Effector memory CD8-positive, alpha-beta T cell (primary cell): ENCODE measurements at places on chromosomes 6 and 20.
A peak's percentile ranks its signal among the peaks of the same experiment; 100 is the strongest.

GRCh38 chr6:31363811-31364210 lies 6.8 kb upstream of the HLA-B start:
- H3K27ac ChIP-seq = no peak overlapping the region
- H3K4me1 ChIP-seq = peaks cover 18% of the 10 kb centered on the region
- H3K36me3 ChIP-seq = peaks cover 3% of the 10 kb centered on the region
- no peak for DNase-seq
- peaks cover 20% of the 10 kb centered on the region for H3K27me3 ChIP-seq
- no peak overlapping the region for H3K4me3 ChIP-seq

- H3K27ac ChIP-seq = no peak overlapping the region
- H3K4me1 ChIP-seq = no peaks in the 10 kb centered on the region
Measured at GRCh38 chr6:154457881-154458284, 52.6 kb downstream of the CNKSR3 start.

DNA sequence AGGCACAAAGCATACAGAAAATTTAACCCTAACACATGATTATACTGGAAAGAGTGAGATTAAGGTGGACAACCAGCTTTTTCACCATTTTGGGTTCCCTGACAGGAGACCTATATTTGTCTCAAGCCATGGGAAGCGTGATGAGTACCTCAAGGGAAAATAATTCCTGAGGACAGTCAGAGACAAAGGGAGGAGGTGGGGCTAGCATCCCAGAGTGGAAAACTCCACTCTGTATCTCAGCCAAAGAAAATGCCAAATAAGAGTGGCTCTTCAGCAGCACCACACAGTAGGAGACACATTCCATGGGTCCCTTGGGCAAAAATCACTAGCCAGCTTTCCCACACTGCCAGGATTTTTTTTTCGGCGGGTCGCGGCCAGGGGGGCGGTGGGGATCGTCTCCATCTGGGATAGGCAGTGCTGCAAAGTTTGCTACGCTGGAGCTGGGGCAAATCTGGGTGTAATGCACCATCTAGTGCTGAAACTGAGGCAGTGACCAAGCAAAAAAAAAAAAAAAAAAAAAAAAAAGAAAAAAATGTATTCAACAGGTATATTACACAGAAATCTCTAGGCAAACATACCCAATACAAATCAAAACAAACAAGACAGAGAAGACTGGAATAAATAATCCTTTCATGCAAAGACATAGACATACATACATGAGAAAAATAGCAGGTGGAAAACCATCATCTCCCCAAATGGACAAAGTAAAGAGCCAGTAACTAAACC lies 77.3 kb upstream of the SLC35F1 start:
- no peak overlapping the region for H3K4me3 ChIP-seq
- no peak overlapping the region for H3K27ac ChIP-seq
- no peaks in the 10 kb centered on the region for H3K4me1 ChIP-seq
- DNase-seq = no peak
- H3K27me3 ChIP-seq = peaks cover 26% of the 10 kb centered on the region

- no peak for DNase-seq
- H3K36me3 ChIP-seq = no peaks in the 10 kb centered on the region
- H3K4me1 ChIP-seq = no peaks in the 10 kb centered on the region
- H3K4me3 ChIP-seq = no peak overlapping the region
Measured at GRCh38 chr20:31829731-31830130, 10.6 kb downstream of the MYLK2 start.

- no peak overlapping the region for H3K27ac ChIP-seq
- no peaks in the 10 kb centered on the region for H3K4me1 ChIP-seq
- H3K4me3 ChIP-seq = no peak overlapping the region
- H3K27me3 ChIP-seq = no peaks in the 10 kb centered on the region
Measured at GRCh38 chr6:56802584-56802983, 152.3 kb upstream of the BEND6 start.

DNA sequence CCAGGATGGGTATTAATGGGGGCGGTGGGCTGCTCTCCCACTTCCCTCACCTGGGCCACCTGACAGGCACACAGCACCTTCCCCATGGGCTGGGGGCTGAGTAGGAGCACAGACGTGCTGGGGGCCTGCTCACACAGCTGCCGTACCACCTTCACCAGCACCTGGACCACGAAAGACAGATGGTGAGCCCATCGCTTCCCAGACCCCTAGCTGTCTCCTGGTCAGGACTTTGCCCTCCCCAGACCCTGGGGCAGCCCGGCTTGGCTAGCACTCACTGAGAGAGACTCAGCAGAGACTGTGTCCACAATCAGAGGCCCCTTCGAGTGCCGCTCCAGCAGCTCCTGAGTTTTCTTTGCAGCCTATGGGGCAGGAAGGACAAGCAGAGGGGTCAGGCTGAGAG lies 12.0 kb downstream of the AARS2 start:
- H3K27ac ChIP-seq = no peak overlapping the region
- peaks cover 13% of the 10 kb centered on the region for H3K4me1 ChIP-seq
- no peak for DNase-seq

DNA sequence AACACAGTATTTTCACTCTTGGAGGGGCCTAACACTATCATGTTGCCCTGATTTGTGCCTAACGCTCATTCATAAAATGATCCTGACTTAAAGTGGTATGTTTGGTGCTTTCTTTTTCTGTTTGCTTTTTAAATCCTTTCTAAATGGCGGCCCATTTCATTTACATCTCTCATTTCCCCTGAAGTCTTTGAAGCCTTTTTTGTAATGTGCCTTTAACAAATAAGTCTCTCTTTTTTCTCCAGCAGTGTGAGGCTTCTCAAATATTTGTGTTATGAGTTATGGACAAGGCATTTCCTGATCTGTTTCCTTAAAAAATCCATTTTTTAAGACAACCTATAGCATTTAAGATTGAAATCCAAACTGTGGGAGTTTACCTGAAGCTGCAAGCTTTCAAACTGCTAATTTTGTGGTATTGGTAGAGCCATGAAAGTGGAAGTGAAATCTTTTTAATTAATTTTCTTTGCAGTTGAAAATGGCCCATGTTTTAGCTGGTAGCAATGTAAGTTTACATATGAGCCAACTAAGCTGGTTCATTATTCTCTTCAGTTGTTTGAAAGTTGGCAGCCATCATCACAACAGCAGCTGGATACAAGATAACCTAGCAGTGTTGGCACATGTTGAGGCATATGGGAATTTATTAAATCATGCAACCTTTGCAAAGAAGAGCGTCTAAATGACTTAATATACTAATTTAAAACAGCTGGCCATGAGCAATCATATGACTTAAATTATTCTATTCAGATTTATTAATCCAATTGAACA lies 469.7 kb downstream of the CDKAL1 start:
- H3K36me3 ChIP-seq = peaks cover 15% of the 10 kb centered on the region
- no peaks in the 10 kb centered on the region for H3K4me1 ChIP-seq

- H3K27me3 ChIP-seq = no peaks in the 10 kb centered on the region
- DNase-seq = no peak
- H3K27ac ChIP-seq = no peak overlapping the region
- no peak overlapping the region for H3K4me3 ChIP-seq
- no peaks in the 10 kb centered on the region for H3K4me1 ChIP-seq
Measured at GRCh38 chr6:82924799-82925535, 140.7 kb downstream of the UBE3D start.

- peaks cover 19% of the 10 kb centered on the region for H3K27me3 ChIP-seq
- H3K27ac ChIP-seq = no peak overlapping the region
- no peak overlapping the region for H3K4me3 ChIP-seq
- no peak for DNase-seq
Measured at GRCh38 chr6:90483116-90483839, 103.6 kb downstream of the MAP3K7 start.

- H3K27me3 ChIP-seq = peaks cover 9% of the 10 kb centered on the region
- no peak for DNase-seq
- H3K4me3 ChIP-seq = peak overlapping the region; percentile 93
- peaks cover 33% of the 10 kb centered on the region for H3K36me3 ChIP-seq
Measured at GRCh38 chr6:144214622-144215401, 64.5 kb downstream of the STX11 start.

DNA sequence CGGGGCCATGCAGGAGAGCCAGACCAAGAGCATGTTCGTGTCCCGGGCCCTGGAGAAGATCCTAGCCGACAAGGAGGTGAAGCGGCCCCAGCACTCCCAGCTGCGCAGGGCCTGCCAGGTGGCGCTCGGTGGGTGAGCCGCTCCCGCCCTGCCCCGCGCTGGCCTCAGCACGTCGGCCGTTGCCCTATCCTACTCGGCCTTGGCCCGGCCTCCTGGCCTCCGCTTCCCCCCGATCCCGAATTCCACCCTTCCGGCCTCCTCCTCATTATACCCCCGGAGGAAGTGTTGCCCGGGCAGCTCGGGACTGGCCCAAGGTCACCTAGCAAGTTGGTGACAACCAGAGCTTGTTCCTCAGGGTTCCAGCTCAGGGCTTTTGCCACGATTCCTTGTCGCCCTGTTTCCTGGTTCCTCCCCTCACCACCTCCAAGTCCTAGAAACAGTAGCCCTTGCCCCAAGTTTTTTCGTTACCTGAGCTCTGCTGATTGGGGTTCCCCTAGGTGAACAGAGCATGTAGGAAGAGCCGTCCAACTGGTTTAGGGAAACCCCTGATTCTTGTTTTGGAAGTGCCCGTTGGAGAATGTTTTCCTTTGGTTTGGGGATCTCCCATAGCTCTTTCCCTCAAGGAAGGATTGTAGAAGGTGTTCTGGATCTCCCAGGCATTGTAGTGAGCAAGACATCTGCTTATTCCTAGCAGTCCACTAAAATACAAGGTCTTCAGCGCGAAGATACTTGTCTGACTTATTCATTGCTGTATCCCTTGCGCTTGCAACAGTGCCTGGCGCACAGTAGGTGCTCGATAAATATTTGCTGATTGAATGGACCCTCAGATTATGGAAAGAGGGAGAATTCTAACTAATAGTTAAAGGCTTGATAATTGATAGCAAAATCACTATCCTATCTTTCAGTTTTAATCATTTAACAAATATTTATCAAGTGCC lies 641 bp downstream of the ARFGEF2 start:
- H3K4me3 ChIP-seq = peak overlapping the region; percentile 81
- H3K36me3 ChIP-seq = peaks cover 14% of the 10 kb centered on the region
- H3K27me3 ChIP-seq = no peaks in the 10 kb centered on the region
- peak; percentile 14 for DNase-seq

GRCh38 chr6:115948751-115949150 lies 111.9 kb downstream of the FRK start:
- no peak overlapping the region for H3K4me3 ChIP-seq
- H3K4me1 ChIP-seq = no peaks in the 10 kb centered on the region
- H3K27ac ChIP-seq = no peak overlapping the region
- no peaks in the 10 kb centered on the region for H3K27me3 ChIP-seq

DNA sequence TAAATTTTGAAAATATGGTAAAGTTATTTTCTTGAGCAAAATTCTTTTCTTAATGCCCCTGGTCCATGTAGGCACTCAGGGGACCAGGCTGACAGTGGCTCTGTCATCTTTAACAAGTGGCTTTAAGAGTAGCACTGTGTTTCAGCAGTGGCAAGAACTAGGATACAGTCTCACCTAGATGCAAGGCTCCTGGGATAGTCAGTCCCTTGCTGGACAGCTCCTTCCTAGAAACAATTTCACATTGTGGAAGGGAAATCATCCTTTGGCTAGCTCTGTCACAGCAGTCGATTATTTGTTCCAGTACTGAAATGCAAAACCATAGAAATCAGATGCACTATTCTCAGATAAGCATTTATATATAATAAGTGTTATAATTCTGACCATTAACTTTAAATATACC lies 175.4 kb upstream of the KCNQ5 start:
- H3K4me3 ChIP-seq = no peak overlapping the region
- DNase-seq = no peak
- H3K36me3 ChIP-seq = no peaks in the 10 kb centered on the region

GRCh38 chr6:37980222-37980595 lies 160.7 kb downstream of the ZFAND3 start:
- H3K36me3 ChIP-seq = no peaks in the 10 kb centered on the region
- no peak overlapping the region for H3K27ac ChIP-seq
- H3K27me3 ChIP-seq = no peaks in the 10 kb centered on the region
- no peak for DNase-seq
- no peak overlapping the region for H3K4me3 ChIP-seq
